ENCODE measurements at places on chromosomes 6 and 20.

DNA sequence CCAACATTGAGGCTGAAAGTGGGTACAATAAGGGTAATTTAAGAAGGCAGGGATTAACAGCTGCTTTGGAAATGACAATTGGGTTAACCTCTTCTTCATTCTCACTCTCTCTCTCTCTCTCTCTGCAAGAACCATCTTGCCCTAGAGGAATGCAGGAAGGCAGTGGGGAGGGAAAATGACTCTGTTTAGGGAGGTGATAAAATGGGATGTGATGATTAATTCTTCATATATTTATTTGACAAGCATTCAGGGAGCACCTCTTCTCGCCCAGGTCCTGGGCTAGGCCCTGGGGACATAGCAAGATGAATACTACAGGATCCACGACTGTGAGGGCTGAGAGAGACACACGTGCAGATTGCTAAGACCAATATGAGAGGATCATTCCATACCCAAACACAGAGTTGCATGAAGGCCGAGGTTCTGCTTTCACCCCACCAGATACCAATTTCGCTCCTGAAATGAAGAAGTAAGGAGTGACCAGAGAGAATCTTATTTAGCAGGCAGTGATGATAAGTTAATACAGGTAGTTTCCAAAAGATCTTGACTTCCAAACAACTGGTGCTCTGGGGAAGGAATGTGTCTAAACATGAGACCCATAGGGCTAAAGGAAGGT lies 13.3 kb upstream of the PTPN1 start:
- no peak for DNase-seq

GRCh38 chr6:126118058-126118755 lies 131.9 kb downstream of the TRMT11 start:
- DNase-seq = no peak

- no peak for DNase-seq
Measured at GRCh38 chr20:40970218-40970617, 58.4 kb upstream of the TOP1 start.

- DNase-seq = peak; percentile 91
Measured at GRCh38 chr6:30646450-30647241, at the start of gene C6orf136. C6orf136 (plus strand) TSS chr6:30647133; CDS start chr6:30647232, 99 bp downstream.

DNA sequence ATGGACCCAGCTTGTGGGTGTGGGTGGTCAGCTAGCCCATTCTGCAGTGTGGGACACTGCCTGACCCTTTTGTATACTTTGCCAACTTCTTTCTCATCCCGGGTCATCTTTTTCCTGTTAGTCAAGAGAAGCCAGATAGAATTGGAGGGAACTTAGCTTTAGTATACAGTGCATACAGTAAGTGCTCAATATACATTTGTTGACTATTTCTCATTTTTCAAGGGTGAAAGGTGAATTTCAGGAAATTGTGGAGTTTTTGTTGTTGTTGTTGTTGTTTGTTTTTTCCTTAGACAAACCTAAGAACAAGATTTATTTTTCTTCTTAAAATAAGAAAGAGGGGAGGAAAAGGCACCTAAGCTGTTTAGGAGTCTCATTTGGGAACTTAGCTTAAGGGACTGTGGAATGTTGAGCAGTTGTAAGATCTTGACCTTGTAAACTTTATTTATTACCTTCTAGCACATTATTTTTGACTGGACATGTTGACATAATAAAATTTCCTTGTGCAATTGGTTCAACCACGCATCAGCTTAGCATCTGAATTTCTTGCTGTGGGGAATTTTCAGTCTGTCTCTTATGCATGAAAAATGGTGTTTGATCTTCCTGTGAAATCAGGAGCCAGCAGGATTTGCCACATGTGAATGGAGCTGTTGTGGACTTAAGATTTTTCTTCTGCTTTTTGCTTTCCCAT lies 113.6 kb downstream of the ARID1B start:
- DNase-seq = no peak

DNA sequence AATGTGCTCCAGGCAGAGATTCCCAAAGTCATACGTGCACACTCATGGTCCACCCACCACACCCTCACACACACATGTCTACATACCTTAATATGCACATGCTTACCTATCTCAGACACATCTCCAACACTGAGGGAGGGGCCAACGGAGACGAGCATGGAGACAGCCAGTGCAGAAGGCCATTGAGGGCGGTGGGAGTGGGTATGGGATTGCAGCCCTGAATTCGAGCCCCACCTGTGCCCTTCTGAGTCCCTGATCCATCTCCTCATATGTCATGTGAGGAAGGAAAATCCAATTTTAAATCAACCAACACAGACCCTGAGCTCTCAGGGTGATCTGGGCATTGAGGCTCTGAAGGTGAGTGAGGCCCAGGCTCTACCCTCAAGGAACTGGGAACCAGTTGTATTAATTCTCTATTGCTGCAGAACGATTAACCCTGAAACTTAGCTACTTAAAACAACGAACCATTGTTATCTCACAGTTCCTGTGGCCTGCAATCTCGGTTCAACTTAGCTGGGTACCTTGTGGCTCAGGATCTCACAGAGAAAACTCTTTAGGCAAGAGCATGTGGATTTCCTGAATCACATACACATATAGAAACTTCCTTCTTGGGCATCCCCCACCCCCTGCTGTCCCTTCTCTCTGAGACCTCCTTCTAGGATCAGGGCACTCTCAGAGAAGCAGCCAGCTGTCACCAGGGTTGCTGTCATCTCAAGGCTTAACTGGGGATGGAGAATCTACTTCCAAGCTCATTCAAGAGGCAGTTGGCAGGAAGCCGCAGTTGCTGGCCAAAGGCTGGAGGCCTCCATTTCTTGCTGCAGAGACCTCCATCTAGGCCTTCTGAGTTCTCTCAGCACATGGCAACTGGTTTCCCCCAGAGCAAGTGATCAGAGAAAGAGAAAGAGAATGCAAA lies 28.3 kb downstream of the GLP1R start:
- no peak for DNase-seq

DNA sequence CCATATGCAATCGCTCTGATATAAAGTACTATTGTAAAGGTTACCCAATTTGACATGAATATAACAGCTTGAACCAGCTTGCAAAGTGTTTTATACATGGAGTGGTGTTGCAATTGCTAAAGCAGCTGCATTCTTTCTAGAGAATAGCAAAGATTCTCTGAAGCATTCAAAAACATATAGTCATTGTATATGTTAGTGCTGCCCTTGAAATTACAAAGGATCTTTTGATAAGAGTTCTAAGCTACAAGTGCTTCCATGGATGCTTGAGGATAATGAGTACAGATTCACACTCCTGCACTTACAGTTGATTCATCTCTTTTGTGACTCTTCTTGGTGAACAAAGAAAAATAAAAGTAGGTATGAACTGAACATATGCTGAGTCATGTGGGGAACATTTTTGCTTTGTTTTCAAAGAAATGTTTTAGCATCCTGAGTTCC lies 175.7 kb downstream of the ALDH8A1 start:
- no peak for DNase-seq

DNA sequence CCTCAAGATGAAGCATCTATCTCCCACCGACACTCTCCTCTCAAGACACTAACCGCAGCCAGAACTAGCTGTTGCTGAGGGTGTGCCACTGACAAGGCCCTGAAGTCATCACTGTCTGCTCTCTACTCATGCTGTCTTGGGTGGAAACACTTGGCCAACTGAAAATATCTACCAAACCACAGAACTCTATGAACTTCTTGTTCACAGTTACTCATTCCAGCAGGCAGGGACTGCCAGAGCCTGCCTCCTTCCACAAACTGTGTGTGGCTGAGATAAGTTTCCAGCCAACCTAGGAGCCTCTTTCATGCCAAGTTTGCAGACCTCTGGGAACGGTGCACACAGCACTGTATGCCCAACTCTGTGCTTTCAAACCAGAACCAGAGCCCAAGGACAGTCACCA lies 45.5 kb upstream of the NXT1 start:
- no peak for DNase-seq

DNA sequence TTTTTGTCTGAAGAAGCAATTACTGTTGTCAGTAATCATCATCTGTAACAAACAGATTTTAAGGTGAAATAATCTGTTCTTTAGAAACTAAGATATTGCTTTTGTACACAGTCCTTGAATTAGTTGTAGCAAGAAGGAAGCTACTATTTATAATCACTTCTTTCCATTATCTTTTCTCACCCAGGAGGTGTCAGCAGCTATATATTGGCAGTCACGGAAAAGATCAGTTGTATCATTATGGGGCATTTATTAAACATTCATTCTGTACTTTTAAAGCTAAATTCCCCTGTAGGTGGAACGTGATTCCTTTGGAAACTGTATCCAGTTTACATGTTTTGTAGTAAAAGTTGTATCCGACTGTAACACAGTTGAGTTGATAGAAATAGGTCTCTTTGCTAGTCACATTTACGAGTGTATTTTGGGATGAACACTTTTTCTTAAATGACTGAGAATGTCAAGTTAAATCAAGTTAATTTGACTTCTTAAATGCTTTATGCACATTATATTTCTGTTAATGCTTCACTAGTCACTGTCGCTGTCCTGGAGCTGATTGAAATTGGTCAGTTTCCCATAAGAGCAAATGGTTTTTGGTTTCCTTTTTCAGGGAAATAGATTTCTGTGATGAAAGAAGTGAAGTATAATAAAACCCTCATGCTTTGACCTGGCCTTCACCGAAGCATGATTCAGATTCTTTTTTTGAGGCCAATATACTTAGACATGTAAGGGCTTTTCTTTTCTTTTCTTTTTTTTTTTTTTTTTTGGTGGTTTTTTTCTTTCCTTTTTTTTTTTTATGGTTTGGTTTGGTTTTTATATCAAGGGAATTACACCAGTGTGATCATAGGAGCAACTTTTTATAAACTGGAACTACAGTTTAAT lies 5.1 kb downstream of the QKI start:
- DNase-seq = no peak

DNA sequence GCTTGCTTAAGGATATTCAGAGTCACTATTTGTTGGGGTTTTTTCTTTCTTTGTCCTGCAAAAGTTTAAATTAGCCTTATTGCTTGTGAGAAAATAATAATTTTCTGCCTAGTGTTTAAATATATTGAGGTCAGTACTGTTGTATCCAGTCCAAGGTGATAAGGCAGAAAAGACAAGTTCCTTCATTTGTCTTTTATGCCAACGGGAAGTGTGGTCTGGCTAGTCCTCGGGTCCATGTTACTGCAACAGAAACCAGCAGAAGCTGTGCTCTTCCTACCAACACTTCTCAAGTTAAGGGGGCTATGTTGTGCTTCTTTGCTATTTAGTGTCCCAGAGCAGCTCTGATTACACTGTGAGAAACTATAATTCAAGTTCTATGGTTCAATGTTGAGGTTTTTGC lies 301.1 kb downstream of the TBC1D7 start:
- no peak for DNase-seq

DNA sequence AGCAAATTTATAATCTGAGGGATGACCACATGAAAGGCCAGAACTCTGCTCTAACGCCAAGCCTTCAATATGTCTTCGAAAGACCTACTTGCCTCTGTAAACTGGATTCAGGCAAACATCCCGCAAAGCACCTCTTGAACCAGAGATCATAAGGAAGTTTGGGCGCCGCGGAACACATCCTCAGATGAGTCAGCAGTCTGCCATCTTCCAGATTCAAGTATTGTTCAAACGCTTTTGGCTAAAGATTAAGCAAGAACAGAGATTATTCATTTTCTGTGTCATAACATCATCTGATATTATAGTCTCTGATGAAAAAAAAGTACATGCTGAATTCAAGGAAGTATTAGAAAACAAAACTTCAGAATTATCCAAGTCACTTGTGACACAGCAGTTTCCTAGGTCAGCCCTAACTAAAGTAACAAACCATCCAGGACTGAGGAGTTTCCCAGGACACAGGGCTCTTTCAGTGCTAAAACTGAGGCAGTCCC lies 20.8 kb downstream of the TBC1D7 start:
- no peak for DNase-seq

GRCh38 chr6:152085451-152085921 lies 278.0 kb downstream of the ESR1 start:
- no peak for DNase-seq

DNA sequence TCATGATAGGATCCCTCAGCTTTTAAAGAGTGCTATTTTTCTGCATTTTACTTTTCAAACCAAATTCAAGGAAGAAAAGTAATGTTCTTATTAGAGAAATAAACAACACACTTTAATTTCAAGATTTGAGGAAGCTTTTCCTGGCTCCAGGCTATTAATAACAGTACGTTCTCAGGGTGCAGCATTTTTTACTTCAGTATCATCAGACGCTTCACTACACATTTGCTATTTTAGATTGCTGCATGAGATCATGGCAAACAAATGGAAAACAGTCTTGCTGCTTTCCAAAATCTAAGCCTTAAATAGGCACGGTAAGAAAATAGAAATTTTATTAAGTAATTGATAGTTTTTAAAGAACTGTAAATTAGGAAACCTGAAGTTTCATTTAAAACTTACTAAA lies 253.6 kb upstream of the EXOC2 start:
- no peak for DNase-seq

DNA sequence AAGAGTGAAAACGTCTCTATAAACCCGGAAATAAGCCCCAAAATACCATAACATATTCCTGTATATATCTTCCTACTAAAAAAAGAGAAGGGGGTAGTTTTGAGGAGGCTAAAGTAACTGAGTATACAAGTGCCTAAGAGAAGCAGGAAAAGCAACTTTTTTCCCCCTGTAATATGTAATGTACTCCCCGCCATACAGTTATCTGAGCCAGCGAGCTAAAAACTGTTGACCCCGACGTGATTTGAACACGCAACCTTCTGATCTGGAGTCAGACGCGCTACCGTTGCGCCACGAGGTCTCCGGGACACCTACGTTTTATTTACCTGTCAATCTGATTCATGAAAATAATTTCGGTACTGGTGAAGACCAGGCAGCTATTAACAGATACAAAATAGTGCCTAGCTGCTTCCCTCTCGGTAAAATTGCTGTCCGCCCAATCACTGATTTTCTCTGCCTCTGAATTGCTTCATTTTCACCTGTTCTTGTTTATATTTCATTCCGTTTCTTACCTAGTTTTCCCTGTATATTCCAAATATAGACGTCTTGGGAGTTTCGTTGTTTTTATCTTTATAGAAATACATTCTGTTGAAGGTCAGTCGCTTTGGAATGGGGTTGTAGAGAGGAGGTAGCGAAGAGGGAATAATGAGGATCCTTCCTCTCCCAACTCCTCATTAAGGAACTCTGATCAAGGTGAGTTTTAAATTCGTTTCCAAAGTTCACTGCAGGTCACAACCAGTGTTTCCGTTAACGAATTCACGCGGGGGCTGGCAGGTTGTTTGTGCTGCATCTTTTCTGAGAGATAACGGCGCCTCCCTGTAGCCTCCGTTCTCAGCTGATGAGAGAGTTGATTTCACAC lies 33.6 kb upstream of the BTN3A2 start:
- no peak for DNase-seq

DNA sequence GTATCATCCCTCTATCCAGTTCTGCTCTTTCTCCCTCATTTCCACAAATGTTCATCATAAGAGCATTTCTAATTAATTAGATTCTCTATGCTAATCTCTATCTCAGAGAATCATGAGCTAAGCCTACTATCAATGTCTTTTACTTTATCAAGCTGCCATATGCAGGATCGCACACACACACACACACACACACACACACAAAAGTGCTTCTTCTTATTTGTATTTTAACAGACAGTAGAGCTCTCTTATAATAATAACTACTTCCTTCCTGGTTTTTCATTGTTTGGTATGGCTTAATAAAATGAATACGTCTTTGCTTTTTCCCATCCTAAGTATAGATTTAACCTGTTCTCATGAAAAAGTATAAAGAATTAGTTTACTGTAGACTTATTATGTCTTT lies 170.2 kb downstream of the HAO1 start:
- DNase-seq = no peak

- DNase-seq = no peak
Measured at GRCh38 chr20:21179757-21180156, 53.9 kb downstream of the KIZ start.

- DNase-seq = no peak
Measured at GRCh38 chr20:30489614-30490003, 767.9 kb upstream of the DEFB115 start.

All from activated T-helper 1 cell treated with anti-CD3 and anti-CD28 coated beads, Interleukin-2, amount 50 U/mL, for 16 hours (primary cell).